ENCODE measurements at places on chromosomes 1 and 21. TPM values are rescaled to one million over a fixed set of nuclear protein-coding genes. Genes with fewer than 3 reads are reported as not detected.

Gene NPHS2
- total RNA-seq: not detected

Gene SON
- 195 TPM for total RNA-seq

DNA sequence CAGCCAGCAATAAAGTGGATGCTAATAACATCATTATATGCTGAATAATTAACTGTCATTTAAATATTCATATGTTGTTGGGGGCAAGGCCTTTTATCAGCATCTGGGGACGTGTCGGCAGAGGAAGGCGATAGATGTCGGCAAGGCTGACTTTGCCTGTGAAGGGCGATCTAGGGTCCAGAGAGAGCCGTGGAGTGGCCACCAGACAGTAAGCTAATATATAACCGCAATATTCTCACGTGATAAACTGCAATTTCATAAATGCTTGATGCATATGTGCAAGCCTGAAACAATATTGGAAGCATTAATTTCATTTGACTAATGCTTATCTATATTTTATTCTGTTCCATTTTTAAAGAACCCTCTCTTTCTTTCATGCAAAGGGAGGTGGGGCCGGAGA is 141.0 kb upstream of the POU3F1 start:
- DNase-seq: no peak

- DNase-seq: no peak
Measured at GRCh38 chr21:24220446-24220845, 1386.8 kb downstream of the MRPL39 start.

GRCh38 chr1:198879711-198880306 is 241.0 kb downstream of the PTPRC start:
- DNase-seq: no peak

All from SJCRH30 (cell line).